ENCODE measurements at places on chromosomes 1 and 21. TPM values are rescaled to one million over a fixed set of nuclear protein-coding genes. Genes with fewer than 3 reads are reported as not detected.

DNA sequence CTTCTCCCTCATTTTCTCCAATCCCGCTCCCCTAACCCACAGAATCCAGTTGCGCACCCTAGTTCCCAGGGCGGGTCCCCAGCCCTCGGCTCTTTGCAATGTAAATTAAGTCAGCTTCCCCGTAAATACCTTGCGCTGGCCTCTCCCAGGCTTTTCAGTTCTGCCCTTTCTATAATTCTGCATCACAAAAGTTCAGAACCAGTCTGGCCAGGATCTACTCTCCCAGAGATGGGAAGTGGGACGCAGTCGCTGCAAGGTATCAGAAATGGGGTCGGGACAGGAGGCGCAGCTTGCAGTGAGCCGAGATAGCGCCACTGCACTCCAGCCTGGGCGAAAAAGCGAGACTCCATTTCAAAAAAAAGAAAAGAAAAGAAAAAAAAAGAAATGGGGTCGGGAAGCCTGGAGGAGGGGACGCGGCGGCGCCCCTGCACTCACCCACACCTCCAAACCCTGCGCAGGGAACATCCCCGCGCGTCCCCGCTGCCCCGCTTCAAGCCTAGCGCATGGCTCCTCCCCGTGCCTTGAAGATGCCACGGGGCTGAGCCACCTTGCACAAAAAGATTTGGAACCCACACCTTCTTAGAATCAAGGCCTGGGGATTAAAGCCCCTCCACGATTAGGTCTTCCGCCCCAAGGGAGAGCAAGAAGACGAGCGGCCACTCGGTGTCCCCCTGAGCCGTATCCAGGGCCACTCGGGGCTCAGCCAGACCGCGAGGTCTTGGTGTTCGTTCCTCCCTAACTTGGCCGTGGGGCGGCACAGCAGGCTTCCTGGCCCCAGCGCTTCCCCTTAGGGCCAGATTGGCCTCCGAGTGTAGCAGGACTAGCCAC, 27.2 kb upstream of the ITLN2 start:
- no peak for DNase-seq

GRCh38 chr1:163273766-163274441, 47.9 kb upstream of the NUF2 start:
- no peak for DNase-seq

BATF3 gene
- 1.4 TPM for total RNA-seq

RERE gene
- total RNA-seq = 38.2 TPM

DNA sequence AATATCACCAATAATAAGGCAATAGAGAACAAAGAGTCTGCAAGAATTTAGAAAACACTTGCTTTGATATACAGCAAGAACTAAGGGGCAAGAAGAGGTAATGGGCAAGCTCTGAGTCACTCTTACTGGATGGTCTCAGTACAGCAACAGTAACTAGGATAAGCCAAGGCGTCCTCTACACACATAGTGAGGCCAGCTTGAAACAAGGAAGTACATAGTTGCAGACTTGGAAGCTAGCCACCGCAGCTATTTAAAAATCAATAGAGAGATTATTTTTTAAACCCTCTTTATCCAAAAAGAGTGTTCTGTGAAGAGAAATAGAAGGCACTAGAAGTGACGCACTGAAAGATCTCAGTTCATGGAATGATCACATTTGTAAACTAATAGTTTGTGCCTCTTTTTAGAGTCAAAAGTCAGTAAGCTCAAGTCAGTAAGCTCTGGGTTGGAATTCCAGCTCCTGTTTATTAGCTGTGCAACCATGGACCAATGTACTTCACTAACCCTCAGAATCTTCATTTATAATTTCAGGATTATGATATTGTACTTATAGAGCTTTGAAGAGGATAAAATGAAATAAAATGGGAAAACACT, 118.6 kb downstream of the AKT3 start:
- no peak for DNase-seq

- no peak for DNase-seq
These were observed 9.8 kb downstream of the PDZK1IP1 start for GRCh38 chr1:47179988-47180563.

DNA sequence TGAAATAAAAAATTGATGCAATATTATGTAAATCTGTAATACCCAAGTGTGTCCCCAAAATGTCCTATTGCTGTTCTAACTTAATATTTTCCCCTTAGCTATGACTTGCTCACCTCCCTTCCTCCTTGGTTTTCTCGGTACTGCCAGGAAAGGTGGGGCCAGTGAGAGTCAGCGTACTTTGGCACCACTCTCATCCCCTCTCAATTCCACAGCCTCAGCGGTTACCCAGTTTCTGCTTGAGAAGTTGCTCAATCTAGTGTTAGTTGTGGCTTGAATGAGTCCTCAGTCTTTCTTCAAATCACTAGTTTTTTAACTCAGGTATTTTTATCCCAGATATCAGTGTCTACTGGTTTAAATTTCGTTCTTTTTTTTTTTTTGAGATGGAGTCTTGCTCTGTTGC, 32.3 kb downstream of the BCAS2 start:
- DNase-seq = no peak

GRCh38 chr1:22228505-22228911, 85.6 kb upstream of the WNT4 start:
- no peak for DNase-seq

Measured in HFFc6 (cell line).